ENCODE measurements at places on chromosomes 1 and 21.

GRCh38 chr1:29532285-29532684, 296.0 kb downstream of the PTPRU start:
- no peak for DNase-seq

- no peak for DNase-seq
Measured at GRCh38 chr1:205444300-205444930, 11.4 kb downstream of the BLACAT1 start.

DNA sequence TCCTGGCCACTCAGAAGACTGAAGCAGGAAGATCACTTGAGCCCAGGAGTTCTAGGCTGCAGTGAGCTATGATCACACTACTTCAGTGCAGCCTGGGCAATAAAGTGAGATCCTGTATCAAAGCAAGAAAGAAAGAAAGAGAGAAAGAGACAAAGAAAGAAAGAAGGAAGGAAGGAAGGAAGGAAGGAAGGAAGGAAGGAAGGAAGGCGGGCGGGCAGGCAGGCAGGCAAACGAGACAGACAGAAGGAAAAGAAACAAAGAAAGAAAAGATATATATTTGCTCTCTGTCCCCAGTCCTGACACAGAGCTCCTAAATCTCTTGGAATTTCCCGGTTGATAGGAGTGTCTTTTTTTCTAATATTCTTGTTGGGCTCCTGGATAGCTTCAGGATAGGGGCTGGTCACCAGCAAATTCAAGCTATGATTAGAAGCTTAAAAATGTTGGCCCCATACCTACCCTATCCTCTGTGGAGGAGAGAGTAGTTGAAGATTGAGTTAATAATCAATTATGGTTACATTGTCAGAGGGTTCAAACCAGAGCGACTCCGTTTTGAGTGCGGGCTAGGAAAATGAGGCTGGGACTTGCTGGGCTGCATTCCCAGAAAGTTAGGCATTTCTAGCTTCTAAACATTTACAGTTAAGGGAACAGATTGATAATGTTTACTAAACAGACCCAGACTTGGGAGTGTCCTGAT, 3.3 kb upstream of the MIGA1 start:
- no peak for DNase-seq

GRCh38 chr1:214360525-214361164, 79.7 kb downstream of the SMYD2 start:
- DNase-seq: no peak

- peak; percentile 45 for DNase-seq
Measured at GRCh38 chr1:81477710-81478109, 323.0 kb upstream of the ADGRL2 start.

GRCh38 chr21:17526776-17527175, 13.9 kb downstream of the CXADR start:
- no peak for DNase-seq

DNA sequence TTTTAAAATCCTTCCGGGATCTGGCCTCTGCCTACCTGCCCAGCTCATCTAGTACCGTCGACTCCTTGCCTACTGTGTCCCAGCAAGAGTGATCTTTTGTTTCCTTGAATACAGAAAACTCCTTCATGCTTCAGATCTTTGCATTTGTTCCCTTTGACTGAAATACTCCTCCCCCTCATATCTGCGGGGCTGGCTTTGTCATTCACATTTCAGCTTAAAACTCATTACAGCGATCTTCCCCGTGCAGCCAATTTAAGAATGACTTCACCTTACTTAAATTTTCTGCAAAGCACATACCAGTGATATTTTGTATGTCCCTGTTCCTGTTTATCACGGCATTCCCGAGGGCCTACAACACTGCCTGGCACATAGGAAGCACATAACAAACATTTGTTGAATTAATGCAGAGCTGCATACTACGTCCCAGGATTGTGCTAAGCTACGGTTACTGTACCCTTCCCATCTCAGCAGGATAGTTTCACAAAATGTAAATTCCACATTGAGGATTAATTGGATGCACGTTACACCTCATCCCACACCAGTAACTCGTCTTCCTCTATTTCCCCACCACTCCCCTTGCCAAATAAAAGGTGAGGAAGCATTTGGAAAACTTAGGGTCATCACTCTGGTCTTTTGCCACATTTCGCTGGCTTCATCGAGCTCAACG, 837 bp upstream of the DESI2 start:
- DNase-seq: peak; percentile 44

DNA sequence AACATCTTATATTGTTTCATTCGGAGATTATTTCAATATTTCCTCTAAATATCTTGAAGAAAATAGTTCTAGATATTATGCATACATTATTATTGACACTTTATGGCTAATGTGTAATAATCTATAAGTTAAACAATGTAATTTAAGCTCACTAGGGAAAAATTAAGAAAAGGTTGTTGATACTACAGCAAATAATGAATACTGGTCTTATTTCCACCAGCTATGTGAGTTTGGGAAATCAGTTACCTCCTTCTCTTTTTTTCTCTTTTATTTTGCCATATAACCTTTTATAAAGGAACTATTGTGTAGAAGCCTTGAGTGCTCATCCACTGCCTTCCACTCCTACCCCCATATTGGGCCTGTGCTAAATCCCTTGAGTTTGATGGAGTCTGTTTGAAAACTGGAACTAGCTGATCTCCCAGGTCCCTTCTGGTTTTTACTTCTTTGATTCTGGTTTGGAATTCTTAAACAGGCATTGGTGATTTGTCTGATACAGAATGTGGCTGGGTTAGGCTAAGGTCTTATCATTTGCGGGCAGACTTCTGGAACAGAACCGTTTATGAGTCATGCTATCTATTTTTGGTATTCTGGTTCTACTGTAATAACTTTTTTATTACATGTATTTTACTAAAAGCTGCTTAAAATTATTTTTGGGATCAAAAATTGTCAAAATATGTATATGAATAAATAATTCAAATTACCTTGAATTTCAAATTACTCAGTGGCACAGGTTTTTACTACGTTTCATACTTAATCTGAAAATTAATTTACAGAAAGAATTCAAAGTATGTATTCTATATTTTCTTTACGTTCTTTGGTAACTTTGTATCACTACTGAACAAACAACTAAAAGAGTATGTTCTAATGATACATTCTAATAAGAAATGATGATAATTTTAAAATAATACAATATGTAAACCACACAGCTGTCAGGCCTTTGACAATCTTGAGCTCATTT, 5.0 kb upstream of the CDC14A start:
- peak; percentile 24 for DNase-seq

GRCh38 chr1:101187297-101187696, 49.5 kb upstream of the S1PR1 start:
- DNase-seq: peak; percentile 24

- no peak for DNase-seq
Measured at GRCh38 chr21:37273911-37274690, 7.0 kb upstream of the VPS26C start.

- no peak for DNase-seq
Measured at GRCh38 chr1:54546651-54547401, 1.2 kb upstream of the ACOT11 start.

- DNase-seq: peak; percentile 39
Measured at GRCh38 chr1:93666613-93667384, 14.8 kb downstream of the BCAR3 start.

- peak; percentile 19 for DNase-seq
Measured at GRCh38 chr1:206935491-206936067, 10.7 kb downstream of the PIGR start.

DNA sequence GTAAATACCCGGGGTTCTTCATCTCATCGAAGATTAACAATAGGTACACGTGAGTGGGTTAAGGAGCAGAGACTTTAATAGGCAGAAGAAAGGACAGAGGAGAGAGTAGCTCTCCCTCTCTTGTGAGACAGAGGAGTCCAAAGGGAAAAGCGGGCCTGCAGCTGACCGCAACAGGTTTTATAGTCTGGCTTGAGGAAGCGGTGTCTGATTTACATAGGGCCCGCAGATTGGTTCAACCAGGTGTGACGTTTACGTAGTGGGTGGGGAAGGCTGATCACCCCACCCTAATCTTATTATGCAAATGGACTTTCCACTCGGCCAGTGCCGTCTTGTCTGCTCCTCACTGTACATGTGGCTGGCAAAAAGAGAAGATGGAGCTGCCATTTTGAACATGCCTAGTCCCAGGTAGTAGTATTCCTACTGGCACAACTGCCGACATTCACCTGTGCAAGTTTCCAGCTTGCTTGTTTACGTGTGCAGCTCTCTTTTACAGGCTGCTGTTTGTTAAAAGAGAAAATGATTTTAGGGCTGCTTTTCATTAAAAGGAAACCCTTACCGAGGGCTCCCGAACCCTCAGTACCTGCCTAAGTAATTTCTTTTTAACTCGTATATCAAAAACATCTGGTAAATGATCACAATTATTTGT, 10.6 kb downstream of the CDC14A start:
- DNase-seq: no peak

DNA sequence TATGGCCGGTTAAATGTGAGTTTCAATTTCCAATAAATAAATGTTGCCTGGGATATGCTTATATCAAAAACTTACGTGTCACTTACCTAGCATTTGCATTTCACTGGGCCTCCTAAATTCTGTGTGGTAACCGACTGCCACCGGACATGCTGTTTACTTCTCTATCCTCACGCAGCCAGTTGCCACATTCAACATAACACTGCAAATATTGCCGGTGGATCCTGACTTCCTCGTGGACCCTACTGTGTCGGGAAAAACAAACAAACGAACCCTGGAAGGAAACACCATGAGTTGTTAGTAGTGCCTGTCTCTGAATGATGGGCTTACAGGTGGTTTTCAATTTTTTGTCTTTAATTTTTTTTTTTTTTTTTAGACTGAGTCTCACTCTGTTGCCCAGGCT, 54.1 kb downstream of the RIPK4 start:
- DNase-seq: no peak

Measured in fibroblast of mammary gland (primary cell).